NAMALWA (cell line): ENCODE measurements at places on chromosomes 5 and 9.

DNA sequence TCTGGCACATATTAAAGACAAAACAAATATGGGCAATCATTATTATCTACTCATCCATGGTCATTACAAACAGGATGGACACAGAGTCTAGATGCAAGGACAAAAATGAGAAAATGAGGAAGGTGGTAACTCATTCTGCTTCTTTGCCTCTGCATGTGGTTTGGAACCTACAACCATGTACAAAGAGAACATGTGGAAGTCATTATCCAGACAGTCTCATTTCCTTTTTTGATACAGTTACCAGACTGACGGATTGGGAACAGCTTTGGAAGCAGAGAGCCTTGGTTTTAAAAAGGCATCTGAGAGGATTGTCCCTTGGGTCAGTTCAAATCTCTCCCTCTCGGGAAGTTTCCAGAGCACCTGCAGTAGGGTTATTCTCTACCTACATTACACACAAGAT lies 433.4 kb upstream of the TNC start:
- no peak for DNase-seq

- DNase-seq, result no peak
Observed at GRCh38 chr9:95809686-95810085, 65.8 kb upstream of the ERCC6L2 start.

DNA sequence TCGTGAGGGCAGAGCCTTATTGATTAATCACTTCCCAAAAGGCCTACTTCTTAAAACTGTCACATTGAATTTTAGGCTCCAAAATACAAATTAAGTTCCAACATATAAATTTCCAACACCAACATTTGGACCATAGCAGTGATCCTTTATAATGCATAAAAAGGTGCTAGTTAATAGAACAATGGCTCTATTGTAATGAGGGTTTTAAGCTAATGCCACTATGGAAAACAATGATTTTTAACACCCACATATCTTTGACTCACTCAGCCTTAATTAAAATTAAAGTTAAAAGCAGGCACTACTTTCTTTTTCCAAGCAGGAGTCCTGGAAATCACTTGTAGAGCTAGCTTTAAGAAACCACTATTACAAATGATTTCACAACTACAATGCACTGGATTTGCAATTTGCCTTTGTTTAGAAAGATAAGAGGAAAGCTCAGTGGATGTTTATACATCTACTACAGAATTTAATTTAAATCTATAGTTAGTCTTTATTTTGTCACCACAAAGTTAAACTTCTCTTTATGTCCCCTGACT lies 41.8 kb downstream of the DPYSL3 start:
- no peak for DNase-seq

GRCh38 chr9:112447283-112447761 lies 39.3 kb upstream of the KIAA1958 start:
- no peak for DNase-seq

GRCh38 chr5:175830586-175831300 lies 40.6 kb upstream of the CPLX2 start:
- DNase-seq, result no peak

GRCh38 chr5:117779171-117779570 lies 1204.5 kb upstream of the SEMA6A start:
- DNase-seq, result no peak

DNA sequence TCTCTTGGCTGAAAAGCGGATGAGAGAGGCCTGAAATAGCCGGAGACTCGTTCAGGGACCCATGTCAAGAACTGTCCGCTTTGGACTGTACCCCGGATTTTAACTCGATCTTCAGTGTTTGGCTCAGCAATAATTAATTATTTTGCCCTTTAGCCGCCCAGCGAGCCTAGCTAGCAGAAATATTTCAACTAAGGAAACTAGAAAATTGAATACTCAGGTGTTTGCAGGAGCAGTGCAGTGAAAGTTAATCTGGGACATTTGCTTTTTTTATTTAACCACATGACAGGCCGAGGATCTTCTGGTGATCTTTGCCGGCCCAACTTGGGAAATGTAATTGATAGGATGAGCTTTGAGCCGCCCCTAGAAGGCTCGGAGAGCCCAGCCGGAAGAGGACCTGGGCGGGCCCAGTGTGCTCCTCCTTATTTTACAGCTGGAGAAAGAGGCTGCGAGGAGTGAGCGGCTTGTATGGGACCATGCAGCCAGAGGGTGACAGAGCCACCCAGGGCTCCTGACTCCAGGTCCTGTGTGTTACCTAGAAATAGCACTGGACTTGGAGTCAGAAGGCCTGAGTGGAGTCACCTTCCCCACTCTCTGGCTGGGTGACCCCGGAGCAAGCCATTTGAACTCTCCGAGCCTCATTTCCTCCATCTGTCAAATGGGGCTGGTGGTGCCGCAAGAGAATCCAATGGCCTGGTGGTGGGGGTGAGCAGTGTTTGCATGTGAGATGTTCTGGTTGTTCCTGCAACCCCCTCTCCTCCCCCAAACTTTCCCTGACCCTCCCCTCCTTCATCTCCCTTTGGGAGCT lies 2.4 kb downstream of the PPARGC1B start:
- no peak for DNase-seq

DNA sequence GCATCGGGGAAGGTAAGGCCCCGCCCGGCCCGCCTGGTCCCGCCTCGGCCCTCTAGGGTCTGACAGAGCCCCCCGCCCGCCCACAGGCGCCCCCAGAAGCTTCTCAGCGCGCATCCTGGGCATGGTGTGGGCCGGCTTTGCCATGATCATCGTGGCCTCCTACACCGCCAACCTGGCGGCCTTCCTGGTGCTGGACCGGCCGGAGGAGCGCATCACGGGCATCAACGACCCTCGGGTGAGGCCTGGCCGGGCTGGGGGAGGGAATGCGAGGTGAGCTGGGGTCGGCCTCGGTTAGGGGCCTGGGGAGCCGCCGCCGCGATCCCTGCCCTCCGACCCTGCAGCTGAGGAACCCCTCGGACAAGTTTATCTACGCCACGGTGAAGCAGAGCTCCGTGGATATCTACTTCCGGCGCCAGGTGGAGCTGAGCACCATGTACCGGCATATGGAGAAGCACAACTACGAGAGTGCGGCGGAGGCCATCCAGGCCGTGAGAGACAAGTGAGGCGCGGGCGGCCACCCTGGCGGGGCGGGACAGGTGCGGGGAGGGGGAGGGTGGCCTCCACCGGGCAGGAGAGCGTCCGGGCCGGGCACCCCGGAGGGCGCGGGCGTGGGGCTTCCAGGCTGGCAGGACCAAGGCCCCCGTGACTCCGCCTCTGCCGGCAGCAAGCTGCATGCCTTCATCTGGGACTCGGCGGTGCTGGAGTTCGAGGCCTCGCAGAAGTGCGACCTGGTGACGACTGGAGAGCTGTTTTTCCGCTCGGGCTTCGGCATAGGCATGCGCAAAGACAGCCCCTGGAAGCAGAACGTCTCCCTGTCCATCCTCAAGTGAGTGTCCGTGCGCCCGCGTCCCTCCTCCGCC lies 7.1 kb downstream of the LRRC26 start:
- no peak for DNase-seq

DNA sequence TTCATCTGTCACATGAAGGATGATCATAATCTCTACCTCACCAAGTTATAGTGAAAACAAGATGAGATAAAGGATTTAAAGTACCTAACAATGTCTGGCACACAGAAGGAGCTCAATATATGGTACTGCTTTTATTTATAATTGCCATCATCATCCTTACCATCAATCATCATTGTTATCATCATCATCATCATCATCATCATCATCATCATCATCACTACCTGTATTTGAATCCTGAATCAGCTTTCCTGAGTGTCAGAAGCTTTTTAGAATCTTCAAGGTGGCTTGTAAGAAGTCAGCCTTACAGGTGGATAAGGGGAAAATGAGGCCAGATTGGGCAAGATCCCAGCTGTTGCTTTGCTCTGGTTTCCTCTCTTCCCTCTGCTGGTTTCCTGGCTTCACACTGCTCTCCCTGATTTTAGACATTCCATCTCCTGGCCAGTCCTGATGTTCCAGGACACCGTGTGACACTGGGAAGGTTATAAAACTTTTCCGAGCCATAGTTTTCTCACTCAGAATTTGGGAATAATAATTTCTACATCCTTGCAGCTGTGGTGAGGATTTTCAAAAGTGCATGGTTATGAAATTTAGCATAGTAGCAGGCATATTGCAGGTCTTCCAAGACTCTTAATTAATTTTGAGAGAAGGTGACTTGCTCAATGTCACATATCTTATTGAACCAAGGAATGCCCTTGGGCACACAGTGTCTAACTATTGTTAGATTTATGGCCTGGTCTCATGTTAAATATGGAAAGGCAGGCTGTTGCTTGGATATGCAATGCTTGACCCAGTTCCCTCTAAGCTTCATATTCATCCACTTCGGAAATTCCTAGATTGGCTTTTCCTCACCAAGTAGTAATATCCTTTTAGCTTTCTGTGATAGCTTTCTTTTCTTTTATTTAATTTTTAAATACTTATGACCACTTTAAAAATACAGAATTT lies 160.7 kb downstream of the TMEM38B start:
- DNase-seq, result no peak

- no peak for DNase-seq
Observed at GRCh38 chr5:150640311-150641005, at the start of gene SYNPO. Gene SYNPO (plus strand): TSS chr5:150640660. CDS start chr5:150648276, 7,616 bp downstream.

- DNase-seq, result no peak
Observed at GRCh38 chr5:178573216-178573615, 17.0 kb downstream of the COL23A1 start.

GRCh38 chr9:33372900-33373299 lies 29.5 kb downstream of the AQP7 start:
- no peak for DNase-seq

- DNase-seq, result no peak
Observed at GRCh38 chr5:143896966-143897365, 85.0 kb downstream of the HMHB1 start.

DNA sequence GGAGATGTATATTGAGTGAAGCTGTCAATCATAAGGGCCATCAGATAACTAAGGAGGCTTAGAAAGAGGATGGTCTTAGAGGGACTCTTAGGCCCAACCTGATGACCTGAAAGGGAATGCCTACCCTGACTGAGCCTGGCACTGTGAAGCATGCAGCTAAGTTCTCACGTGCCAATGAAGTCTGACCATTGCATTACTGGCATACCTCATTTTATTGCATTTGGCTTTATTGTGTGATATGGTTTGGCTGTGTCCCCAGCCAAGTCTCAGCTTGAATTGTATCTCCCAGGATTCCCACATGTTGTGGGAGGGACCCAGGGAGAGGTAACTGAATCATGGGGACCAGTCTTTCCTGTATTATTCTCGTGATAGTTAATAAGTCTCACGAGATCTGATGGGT lies 421.6 kb upstream of the SGCD start:
- DNase-seq, result no peak

GRCh38 chr5:123204251-123204650 lies 115.2 kb downstream of the PRDM6 start:
- no peak for DNase-seq

DNA sequence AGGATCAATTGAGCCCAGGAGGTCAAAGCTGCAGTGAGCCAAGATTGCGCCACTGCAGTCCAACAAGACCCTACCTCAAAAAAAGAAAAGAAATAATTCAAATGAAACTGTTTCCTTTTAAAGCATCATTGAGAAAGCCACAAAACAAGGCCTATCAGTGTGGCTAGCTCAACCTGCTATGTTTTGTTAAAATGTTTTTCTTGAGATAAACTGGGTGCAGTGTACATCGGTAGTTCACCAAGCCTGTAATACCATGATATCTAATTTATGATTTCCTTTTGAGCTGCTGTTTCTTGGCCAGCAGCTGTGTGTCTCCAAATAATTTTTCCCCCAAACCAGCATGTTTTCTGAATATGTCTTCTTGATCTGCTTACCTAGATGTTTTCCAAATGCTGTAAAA lies 97.3 kb upstream of the GOLGA1 start:
- DNase-seq, result no peak

GRCh38 chr9:105858006-105858690 lies 163.8 kb downstream of the TMEM38B start:
- no peak for DNase-seq

DNA sequence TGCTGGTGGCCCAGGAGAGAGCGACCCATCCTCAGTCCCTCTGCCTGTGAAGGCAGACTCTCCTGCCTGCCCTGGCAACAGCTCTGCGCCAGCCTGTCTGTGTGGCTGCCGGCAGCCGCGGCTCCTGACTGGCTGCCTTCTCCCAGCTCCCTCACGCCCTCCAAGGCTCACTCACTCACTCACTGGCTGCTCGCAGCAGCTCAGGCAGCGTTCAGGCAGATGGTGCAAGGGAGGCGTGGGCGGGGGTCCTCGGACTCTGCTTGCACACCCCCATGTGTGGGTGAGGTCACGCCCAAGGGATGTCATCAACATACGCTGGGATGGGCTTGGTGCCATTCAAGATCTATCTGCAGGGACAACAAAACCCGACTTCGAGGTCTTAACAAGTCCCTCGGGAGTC lies 66.7 kb downstream of the DAB2IP start:
- no peak for DNase-seq

DNA sequence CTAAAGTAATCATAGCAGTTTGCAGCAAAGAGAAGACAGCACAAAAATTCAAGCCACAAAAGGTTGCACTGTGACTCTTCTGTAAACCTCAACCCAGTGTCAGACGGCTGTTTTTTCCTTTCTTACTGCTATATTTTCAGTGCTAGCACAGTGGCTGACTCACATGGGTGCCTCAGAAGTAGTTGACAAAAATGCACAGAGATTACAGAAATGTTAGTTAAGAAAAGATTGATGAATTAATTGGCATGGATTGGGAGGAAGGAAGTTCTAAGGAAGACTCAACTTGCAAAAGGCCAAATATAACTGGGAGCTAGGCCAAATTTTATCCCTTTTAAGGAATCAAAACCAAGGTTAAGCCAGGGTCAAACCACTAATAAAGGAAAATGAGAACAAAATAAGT lies 43.7 kb upstream of the ITGA1 start:
- DNase-seq, result no peak

DNA sequence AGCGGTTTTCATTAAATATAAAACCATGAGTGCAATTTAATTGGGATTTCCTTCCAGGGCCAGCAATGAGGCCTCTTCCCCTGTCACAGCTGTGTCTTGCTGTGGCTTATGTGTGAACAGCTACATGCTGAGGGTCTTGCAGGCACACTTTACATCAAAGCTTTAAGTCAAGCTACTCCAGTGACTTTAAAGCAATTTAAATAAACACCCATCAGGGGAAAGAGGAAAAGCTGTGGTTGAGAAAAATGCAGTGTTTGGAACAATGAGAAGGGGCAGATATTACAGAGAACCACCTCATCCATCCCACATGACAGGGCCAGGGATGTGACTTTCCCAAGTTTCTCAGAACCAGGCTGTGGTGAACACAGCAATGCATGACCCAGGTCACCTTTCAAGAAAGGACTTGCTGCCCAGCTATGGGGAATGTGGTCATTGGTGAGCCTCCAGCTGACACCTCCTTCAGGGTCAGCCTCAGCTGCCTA lies 115.9 kb upstream of the LPAR1 start:
- DNase-seq, result no peak

GRCh38 chr5:143599474-143599873 lies 196.0 kb upstream of the NR3C1 start:
- no peak for DNase-seq

- no peak for DNase-seq
Observed at GRCh38 chr5:81513473-81513872, 119.5 kb upstream of the ACOT12 start.

GRCh38 chr9:109442716-109443115 lies 55.4 kb downstream of the PTPN3 start:
- no peak for DNase-seq

GRCh38 chr9:115980502-115980901 lies 173.1 kb upstream of the PAPPA start:
- no peak for DNase-seq
